Heart left ventricle (tissue), 16 donors: ENCODE measurements at places on chromosomes 13 and 19.

- no peak for DNase-seq
These were observed 1.9 kb downstream of the BBC3 start for GRCh38 chr19:47228937-47229675.

DNA sequence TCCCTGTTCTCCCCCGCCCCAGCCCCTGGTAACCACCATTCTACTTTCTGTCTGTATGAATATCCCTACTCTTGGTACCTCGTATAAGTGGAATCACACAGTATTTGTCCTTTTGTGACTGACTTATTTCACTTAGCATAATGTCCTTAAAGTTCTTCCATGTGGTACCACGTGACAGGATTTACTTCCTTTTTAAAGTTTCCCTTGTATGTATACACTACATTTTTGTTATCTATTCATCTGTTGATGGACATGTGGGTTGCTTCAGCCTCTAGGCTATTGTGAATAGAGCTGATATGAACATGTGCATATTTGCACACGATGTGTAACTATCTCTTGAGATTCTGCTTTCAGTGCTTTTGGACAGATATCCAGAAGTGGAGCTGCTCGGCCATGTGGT lies 59.6 kb upstream of the GJB6 start:
- no peak for DNase-seq

GRCh38 chr19:57800696-57801095 lies 14.0 kb downstream of the ZNF552 start:
- DNase-seq = no peak

GRCh38 chr13:91576590-91576989 lies 178.2 kb downstream of the GPC5 start:
- DNase-seq = no peak

GRCh38 chr19:6362027-6362350 lies 658 bp downstream of the CLPP start:
- no peak for DNase-seq

DNA sequence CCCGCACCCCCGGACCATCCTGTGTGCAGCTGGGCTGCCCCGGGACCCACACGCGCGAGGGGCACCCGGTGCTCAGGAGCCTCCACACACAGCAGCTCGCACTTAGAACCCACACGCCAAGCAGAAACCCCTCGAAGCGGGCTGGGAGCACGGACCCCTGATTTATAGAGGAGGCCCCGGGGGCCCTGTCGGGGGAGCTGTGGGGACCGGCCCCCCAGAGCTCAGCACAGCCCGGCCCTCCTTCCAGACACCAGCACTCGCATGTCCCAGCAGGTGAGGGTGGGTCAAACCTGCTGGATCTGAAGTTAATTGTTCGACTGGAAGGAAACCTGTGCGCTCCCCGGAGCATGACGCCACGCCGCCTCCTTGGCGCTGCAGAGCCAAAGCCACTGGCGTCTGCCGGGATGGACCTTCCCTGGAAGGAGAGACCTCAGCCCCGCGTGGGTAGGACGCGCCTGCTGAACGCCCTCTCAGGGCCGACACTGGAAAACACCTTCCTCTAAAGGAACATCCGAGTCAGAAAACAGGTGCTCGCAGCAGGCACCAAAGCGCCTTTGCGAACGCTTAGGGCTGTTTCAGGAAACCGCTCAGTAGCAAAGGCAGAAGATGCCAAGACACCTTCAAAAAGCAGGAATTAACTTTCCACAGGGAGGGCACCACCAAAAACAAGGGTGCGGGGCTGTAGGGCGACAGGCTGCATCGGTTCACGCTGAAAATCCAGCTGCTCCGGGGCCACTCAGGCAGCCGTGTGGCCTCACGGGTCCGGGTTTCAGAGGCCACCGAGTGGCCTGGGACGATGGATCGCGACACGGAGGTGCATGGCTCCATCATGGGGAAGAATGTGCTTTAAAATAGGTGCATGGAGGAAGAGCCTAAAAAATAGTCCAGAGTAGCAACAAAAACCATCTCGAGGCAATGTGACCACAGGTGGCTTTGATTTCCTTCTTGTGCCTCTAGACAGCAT lies 37.8 kb upstream of the GRTP1 start:
- DNase-seq = no peak

- DNase-seq = no peak
These were observed 1.7 kb downstream of the PROSER1 start for GRCh38 chr13:39036212-39036611.

DNA sequence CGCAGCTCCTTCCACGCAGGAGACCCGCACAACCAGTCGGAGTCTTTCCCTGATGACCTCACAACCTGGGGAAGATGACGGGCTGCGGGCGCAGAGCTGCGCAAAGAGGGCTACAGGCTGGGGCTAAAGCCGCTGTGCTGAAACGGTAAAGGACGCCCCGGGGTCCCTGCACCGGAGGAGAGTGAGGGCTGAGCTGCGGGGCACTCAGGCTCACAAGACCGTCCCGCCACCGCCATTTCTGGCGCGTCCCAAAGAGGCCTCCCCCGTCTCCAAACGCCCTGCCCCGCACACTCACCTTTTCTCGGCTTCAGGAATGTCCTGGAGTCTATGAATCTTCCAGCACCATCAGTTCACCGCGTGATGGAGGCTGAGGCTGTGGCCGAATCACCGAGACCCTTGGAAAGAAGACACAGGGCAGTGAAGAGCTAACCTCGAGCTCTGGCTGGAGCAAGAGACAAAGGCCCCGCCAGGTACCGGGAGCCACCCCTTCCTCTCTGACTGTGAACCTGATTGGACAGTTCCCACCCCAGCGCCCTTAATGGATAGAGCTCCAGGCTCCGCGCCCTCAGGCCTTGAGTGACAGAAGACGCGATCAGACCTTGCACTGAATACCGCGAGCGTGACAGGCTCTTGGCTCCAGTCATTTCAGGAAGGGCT lies 41.8 kb upstream of the ZNF429 start:
- DNase-seq = peak; percentile 29

GRCh38 chr13:27128825-27129627 lies 42.6 kb downstream of the USP12 start:
- no peak for DNase-seq

DNA sequence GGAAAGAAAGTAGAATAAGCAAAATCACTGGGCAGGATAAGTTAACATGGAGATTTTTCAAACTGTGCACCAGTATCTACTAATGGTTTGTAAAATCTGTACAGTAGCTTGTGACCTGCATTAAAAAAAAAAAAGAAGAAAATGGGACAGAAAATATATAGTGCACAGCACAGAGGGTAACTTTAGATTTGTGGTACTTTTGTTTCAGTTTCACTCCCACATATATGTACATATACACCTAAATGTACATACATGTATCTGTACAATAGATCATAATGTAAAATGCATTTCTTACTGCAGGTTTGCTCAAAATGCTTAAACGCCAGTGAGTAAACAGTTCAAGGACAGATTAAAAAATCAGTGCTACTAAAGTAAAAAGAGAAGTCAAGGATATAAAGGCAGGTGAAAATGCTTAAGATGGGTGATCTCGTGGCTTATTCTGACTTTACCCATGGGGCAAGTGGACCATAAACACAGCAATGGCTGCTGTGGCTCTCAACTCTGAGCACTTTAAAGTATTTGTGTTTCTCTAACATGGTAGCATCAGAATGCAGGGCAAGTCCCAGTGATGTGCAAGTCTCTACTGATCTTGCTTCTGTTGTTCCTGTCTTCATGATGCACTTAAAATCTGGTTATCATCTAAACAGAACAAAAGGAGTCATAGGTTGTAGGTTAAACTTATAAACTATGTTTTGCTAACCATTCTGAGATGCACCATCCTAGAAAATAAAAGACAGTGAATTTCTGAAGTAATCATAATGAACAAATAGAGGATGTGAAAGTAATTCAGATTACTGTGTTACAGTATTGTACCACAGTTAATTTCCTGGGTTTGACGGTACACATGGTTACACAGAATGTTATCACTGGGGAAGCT lies 112.3 kb downstream of the MIPEP start:
- no peak for DNase-seq

DNA sequence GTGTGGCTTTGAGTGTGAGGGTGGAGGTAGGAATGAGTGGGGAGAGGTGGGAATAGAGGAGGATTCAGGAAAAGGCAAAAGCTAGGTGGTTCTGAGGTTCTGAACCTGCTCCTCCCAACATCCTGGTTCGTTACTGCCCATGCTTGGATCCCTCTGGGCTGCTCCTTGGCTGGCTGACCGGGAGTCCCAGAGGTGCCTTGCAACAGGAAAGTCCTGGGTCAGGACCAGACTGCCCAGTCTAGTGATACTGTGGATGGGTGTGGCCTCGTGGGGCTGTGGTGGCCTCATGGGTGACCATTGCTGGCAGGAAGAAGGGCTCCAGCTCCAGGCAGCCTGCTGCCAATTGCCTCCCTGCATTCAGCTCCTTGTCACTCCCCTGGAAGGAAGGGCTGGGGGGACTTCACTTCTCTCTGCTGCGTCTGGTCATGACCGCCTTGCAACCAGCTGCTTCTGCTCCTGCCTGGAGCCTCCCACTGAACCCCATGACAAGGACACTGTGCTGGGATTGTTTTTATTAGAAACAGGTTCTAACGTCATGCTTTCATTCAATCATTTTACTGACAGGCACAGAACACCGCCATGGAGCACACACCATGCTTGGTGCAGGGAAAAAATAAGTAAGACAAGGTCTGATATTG lies 61.5 kb upstream of the UBL3 start:
- no peak for DNase-seq

GRCh38 chr13:74629985-74630384 lies 495.8 kb upstream of the KLF12 start:
- no peak for DNase-seq

- DNase-seq = peak; percentile 90
These were observed 6.4 kb downstream of the KLF16 start for GRCh38 chr19:1856698-1857603.

DNA sequence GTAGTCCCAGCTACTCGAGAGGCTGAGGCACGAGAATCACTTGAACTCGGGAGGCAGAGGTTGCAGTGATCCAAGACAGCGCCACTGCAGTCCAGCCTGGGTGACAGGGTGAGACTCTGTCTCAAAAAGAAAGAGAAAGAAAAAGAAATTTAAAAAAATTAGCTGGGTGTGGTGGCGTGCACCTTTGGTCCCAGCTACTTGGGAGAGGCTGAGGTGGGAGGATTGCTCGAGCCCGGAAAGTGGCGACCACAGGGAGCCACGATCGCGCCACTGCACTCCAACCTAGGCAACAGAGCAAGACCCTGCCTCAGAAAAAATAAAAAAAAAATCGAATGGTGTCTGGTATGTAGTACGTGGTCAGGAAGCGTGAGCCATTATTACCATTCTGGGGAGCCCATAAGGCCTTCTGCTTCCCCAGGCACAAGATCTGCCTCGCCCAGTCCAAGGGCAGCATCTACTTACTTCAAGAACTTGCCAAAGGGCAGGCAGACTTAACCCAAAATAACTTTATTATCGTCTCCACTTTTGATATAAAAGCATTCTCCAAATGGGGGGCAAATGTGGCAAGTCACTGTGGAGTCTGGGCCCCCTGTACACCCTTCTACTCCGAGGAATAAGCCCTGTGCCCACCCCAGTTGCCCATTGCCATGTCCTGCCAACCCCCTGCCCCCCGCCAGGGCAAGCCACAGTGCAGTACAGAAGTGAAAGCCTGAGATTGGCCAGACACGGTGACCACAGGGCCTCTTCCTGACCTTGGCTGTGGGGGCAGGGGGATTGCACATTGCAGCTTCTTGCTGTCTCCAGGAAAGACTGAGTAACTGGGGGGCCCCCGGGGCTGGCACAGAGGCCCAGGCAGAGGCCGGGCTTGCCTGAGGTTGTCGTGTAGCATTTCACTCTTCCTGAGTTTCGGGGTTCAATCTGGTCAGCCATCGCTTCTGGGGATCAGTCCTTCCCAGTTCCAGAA lies 12.6 kb downstream of the CCL25 start:
- DNase-seq = peak; percentile 5

- no peak for DNase-seq
These were observed 1560.7 kb downstream of the UQCRFS1 start for GRCh38 chr19:27652281-27652680.

DNA sequence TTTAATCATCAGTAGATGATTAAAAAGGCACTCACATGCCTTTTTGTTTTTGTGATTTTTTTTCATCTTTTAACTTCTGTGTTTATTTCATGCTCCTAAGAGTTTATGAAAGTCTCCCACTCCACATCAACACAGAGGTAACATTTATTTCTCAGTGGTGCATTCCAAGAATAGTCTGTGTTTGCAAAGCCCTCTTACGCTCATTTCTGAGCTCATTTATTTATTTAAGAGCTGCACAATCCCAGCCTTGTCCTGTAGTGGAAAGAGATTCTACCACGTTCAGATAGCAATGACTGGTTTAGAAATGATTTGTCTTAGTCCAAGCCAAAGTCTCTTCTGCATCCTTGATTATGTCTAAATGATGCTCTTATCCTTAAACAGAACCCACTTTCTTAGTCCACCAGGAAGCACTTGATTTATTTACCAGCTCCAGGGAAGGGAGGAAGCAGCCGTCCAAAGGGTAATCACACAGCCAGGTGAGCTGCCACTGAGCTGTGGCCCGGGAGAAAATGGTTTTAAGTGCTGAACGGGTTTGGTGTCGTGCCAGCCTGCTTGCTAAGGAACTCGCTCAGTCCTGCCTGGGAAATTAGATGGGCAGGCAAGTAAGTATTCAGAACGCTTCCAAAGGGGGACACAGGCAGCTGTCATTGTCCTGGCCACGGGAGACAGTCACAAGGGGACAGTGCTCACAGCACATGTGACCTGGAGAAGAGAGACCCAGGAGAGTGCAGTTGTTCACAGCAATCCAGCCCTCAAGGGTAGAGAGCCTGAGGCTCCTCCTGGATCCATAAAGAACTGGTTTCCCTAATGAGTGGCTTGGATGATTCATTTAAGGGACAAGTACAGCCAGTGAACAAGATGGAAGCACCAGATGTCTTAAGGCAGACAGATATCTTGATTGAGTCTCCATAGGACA lies 131.8 kb upstream of the WASF3 start:
- no peak for DNase-seq

DNA sequence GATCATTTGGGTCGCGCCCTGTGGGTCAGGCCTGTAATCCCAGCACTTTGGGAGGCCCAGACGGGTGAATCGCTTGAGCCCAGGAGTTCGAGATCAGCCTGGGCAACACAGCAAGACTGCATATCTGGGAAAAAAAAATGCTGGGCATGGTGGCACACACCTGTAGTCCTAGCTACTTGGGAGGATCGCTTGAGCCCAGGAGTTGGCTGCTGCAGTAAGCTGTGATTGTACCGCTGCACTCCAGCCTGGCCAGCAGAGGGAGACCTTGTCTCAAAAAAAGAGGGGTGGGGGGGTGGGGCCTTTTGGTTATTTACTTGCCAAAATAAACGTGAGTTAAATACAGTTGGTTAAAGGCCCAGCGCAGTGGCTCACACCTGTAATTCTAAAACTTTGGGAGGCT lies 9.8 kb upstream of the ZNF544 start:
- DNase-seq = no peak

DNA sequence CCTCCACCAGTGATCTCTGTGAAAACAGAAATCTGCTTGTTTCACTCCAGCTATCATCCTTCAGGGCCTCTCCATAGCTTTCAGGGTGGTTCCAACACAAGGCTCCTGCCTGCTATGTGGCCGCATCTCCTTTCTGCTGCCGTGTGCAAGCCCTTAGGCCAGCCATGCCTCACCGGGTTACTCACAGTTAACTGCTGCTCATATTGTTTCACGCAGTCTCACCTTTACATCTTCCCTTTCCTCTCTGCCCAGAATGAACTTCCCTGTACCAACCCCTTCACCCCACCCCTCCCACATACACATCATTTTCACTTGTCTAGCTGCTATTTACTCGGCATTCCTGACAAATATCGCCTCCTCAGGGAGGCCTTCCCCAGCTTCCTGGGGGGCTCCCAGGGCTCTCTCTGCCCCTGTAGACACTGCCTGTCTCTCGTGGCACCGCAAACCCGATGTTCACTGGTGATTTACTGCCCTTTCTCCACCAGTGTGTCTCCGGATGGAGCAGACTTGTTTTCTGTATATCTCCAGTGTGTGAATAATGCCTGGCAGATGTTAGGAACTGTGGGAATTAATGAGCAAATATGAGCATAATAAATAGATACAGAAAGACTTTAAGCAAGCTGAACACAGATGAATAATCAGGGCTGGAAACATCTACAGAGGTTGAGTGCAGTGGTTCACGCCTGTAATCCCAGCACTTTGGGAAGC lies 39.3 kb upstream of the GPR183 start:
- DNase-seq = no peak
